Cerebellar nuclear complex (tissue), 1 donor: ENCODE measurements at places on chromosomes 1 and 21.

DNA sequence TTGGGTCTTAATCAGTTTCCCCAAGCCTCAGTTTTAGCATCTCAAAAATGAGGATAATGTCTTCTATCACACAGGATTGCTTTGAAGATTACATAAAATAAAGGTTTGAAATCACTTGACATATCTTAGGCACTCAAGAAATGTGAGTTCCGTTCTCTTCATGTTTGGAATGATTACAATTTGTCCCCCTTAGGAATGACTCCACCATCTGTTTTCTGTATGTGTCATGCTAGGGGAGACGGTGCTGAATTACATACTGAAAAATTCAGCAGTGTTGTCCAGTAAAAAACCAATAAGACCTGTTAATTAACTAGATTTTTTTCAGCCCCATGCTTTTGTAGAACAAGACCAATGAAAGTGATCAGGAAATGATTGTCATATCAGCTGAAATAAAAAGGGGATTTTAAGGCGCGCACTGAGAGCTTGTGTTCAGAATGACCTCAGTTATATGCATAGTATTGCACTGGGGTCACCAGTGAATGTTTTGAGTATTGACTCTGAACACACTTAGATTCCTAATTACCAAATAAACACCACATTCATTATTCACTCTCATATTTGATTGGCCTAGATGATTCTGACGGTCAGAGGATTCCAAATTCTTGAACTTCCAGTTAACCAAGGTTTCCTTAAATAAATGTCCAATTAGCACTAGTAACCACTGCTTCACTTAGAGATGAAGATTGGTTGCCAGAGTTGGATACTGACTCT, 114.5 kb upstream of the KCNK2 start:
- DNase-seq: no peak

DNA sequence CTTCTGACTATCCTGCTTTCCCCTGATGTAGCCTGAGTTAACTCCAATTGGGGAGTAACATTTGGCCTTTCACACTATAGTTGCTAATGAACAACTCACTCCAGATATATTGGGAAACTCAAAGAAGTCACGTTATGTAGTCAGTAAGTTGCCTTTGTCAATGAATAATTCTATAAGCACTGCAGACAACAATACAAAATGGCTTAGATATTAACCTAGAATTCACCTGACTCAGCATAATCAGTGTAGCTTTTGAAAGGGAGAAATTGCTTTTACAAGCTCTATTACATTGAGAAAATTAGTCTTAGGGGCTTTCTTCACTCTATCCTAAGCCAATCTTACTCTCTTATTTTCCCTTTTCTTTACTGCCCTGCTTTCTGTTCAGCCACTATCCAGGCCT, 303.5 kb upstream of the NR5A2 start:
- no peak for DNase-seq

DNA sequence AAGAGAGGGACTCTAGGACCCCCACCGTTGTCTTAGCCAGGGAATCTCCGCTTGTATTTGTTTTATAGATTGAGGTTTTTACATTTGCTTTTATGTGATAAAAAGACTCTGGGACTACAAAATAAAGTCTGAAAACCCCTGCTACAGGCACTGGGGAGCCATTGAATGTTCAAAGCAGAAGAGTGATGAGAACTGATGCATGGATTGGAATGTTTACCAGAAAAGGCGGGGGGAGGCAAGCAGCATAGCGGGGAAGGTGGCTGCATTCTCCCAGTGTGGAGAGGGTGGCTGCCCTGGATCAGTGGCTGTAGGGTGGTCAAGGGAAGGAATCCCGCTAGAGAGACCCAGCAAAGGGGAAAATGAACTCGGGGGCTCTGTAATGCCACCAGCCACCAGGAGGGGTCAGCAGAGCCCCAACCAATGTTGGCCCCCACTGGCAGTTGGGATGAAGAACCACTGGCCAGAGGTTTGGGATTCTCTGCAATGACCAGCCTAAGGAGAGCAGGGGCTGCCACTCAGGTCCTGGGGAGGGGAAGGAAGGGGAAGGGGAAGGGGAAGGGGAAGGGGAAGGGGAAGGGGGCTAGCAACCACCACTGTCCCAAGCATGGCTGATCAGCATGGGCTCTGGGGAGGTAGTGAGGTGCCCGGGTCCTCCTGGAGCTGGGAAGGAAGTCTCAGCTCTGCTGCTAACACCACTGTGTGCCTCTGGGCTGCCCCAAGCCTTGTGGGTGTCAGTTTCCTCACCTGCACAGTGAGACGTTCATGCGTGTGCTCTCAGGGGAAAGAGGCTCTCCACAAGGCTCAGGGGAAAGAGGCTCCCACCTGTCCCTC, 19.2 kb upstream of the PEF1 start:
- DNase-seq: no peak

- no peak for DNase-seq
These were observed 12.5 kb downstream of the RIMS3 start for GRCh38 chr1:40652979-40653378.

DNA sequence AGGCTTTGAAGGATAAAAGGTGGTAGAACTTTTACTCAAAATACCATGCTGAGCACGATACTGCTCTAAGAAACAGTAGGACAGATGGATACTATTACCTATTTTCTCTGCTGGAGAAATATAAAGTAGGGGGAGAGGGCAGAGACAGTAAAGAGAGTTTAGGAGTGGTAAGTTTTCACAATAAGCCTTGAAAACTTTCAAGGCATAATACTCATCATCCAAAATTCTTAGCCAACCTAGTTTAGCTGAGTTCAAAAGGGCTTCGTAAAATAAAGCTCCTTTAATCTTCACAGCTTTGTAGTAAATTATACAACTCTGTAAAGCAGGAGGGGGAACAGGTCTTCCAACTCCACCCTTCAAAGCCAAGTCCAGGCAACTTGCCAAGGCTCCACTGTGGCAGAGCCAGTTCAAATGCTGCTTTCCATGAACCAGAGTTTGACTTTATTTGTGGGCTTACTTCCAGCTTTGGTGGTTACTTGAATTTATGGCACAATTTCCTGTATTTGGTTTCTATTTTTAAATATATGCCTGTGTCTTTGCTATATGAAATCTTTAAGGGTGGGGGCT, 15.5 kb downstream of the TEX38 start:
- DNase-seq: peak; percentile 26

DNA sequence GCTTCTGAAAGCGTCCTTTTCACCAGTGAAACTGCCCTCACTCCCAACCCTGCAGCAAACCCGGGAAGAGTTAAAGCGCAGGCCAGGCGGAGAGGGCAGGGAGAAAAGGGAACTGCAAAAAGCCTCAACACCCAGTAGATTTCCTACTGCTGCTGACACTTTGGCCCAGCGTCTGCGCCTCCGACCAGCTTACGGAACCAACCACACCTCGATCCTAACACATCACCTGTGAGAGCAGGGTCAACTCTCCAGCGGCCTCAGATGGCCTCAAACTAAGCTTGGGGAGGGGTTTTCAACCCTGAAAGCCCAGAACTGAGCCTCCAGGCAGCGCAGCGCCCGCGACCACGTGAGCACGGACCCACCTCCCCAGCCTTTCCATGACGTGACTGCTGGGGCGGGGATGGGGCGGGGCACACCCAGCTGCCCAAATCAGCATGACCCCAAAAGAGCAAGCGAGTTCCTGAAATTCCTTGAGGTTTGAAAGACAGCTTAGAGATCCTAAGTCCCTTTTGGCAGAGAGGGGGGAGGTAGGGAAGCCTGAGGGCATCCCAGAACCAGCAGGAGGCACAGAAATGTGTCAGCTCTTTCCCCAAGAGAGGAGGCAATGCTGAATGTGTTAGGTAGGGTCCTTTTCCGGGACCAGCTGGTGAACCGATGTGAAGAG, 59.1 kb downstream of the ITPKB start:
- peak; percentile 66 for DNase-seq

DNA sequence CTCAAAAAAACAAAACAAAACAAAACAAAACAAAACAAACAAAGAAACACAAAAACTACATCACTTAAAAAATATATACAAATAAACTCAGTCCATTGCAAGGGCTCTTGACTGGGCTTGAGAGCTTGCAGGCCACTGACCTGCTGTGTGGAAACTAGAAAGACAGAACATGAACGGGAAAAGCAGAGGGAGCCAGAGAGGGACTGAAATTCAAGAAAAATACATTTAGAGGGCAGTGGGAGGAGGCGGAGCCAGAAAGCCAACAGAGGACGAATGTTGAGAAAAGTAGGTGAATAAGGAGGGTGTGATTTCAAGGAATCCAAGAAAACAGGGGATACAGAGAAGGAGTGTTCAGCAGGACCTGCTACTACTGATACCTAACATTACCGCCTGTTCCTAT, 41.4 kb upstream of the PLA2G2C start:
- no peak for DNase-seq
